ENCODE measurements at places on chromosomes 3 and 15.

DNA sequence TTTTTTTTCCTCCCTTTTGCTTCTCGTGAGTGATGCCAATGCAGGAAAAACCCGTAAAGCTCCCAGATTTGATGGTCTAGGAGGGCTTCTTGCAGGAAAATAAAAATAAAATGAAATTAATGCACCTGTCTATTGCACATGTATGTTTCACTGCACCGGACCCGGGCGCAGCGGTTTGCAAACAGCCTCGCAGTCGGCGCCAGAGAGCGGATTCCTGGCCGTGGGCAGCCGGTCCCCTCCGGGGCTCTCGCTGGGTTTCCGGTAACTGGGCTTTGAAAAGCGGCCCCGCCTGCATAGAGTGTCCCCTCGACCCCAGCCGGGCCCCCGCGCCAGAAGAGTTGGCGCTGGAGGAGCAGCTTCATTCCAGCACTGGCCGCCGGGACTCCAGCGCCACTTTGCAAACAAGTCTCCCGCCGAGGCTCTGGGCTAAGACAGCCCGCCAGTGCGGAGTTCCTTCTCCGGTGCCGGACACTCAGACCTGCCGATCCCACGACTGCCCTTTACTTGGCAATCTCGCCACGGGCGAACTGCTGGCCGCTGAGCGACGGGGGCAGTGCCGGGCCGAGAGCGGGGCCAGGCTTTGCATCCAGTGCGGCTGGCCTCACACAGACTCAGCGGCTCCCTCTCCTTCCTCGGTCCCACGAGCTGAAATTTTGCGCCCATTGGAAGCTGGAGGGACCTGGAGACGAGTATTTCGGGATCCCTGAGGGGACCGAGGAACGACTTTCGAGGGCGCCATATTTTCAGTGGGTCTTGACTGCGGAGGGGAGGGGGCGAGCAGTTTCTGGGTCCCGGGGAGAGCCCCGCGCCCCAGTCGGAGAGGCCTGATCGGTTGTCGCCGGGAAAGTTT is 225.9 kb upstream of the C2CD4B start:
- DNase-seq, result no peak

DNA sequence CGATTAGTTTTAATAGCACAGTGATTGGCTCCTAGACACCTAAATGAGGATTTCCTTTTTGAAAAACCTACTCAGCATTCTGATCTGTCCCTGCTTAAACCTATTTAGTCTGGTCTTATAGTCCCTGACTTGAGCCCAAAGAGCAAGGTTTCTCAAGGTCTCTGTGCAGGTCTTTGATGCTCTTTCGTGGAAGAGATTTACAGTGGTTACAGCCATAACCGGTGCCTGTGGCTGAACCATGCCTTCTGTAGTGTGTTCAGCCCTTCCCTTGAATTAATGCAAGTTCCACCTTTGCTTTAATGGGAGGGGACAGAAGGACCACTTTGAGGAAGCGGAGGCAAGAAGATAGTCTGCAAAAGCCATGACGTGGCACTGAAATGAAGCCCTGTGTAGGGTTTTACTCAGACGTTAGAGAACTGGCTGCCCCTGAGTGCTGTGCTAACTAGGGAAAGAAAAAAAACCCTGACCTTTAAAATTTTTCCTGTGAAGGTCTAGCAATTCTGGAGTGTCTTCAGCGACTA is 43.0 kb downstream of the ZBTB38 start:
- DNase-seq, result no peak

DNA sequence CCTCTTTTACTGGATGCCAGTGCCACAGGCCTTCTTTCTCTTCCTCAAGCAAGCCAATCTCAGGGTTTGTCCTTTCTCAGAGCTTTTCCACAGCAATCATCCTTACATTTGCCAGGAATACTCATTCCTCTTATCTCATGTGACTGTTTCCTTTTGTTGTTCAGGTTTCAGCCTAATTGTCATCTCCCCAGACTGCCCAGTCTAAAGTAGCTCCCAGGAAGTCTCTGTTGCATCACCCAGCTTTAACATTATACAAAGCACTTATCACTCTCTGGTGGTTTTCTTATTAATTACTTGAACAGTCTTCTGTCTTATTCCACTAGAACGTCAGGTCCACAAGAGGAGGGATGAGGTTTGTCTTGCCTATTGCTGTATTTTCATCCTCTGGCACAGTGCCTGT is 65.8 kb downstream of the CADPS start:
- no peak for DNase-seq

GRCh38 chr15:74174219-74174957 is 878 bp downstream of the ISLR start:
- no peak for DNase-seq

DNA sequence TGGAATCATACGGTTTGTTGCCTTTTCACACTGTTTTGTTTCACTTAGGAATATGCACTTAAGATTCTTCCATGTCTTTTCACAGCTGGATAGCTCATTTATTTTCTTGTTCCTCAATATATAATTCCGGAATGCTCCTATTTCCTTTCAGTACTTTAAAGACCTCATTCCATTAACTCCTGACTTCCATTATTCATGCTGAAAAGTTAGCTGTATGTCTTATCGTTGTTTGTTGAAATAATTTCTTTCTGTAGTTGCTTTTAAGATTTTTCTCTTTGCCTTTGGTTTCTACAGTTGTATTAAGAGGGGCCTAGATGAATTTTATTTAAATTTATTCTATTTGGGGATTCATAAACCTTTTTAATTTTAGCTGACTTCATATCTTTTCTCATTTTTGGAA is 122.2 kb downstream of the ANXA2 start:
- no peak for DNase-seq

DNA sequence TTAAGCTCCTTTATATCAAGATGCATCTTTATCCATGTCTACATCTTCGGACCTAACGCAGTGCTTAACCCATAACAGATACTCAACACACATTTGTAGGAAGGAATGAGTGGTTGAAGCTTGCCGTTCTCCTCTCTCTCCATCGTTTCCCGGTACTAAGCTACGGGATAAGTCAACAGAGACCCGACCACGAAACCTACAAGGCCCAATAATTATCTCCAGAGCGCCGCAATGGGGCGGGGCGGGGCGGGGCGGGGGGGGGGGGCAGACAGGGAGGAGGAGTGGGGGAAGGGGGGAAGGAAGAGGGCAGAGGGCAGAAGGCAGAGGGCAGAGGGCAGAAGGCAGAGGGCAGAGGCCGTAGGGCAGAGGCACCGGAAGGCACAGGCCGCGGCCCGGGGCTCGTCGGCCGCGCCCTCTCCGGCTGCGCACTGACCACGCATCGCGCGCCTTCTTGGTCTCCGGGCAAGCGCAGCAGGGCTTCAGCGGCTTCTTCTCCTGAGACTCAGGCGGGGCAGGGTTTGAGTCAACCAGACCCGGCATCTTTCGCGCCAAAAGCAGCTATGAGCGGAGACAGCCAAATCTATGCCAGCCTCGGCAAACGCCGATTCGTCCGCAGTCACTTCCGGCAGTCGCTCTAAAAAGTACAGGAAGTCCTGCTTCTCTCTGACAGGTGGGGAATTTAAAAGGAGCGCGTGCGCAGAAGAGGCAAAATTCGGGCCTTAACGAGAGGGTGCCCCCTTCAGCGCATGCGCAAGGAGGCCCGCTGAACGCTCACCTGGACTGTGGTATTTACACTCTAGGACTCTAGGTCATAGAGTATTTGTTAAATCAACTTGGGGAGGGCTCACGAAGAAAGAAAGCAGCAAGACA is at the start of gene COX17:
Gene COX17, minus strand, starts transcription at position 636 of the 870 bp plus-strand sequence. Its CDS starts 96 bp downstream, at position 540.
- DNase-seq, result peak; percentile 95

- no peak for DNase-seq
Observed at GRCh38 chr3:38038447-38038911, 529 bp upstream of the DLEC1 start.

GRCh38 chr15:77569729-77570125 is 63.0 kb downstream of the LINGO1 start:
- DNase-seq, result no peak

- no peak for DNase-seq
Observed at GRCh38 chr3:108381529-108382140, 85.3 kb downstream of the HHLA2 start.

DNA sequence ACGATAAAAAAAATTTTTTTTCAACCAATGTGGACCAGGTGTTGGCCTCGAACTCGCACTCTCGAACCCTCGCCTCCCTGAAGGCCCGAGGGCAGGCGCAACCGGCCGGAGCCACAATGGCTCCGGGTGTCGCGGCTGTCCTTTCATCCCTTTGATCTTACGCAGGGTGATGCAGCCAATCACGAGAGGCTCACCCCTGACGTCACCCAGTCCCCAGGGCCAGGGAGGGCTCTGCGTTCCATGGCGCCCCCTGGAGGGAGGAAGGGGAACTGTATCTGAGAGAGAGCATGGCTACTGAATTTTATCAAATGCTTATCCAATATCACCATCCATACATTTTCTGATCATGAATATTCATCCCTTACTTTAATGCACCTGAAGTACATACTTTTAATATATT is 15.4 kb upstream of the GMNC start:
- no peak for DNase-seq

DNA sequence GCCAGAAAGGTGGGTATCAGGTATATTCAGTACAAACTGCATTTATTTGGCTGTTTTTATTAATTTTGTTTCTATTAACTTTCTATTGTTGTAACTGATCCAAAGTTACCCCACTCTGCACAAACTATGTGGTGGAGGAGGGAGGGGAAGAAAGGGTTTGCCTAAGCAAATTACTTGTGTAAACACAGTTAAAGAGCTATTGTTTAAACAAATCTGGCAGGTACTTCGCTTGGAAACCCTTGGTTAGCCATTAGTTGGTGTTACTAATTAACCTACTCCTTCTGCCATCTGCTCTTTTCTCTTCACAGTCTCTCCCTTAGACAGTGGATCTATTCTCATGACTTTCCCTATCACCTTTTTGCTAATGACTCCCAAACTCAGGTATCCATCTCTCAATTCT is 328.4 kb upstream of the NECTIN3 start:
- no peak for DNase-seq

DNA sequence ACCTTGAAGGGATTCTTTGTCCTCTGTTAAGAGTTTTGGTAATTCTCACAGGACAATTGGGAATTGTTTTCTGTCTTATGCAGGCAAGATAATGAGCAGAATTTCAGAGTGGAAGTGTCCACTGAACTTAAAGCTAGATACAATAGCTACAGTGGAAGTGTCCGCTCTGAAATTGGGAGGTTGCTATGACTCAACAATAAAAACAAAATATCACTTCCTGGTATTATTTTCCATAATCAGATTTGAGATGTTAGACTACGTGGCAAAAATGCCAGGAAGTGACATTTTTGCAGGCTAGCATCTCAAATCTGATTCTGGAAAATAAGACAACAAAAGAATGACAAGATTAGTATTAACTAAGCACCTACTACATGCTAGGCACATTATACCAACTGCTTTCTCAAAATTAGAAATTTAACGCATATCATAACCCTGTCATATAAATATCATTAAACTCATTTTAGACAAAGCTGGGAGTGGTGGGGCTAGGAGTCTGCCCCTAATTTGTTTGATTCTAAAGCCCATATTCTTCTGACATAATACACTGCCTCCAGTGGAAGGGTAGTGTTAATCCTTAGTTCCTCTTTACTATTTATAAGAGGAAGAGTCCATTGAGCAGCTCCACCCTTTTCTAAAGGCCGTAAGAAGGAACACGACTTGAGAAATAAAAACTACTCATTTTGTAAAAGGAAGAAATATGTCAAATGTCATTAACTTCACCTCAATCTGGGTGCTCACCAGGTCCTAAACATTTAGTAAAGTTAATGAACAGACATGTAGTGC is 266.9 kb upstream of the STT3B start:
- DNase-seq, result no peak

DNA sequence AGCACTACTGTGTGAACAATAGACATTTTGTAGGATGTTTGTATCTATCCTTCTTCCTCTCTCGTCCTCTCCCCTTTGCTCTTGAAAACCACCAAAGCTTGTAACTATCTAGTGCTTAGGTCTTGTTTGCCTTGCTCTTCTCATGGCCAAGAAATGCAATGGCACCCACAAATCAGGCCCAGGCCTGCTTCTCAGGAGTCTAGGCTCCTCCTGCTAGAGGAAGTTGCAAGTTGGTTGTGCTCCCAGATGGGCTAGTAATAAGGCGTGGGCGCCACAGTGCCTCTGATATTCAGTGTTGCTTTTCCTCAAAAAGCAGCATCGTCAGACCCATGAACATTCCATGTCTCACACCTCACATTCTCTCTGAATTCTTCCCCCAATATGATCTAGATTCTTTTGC is 28.7 kb downstream of the ZNF385D start:
- DNase-seq, result no peak

GRCh38 chr15:31435912-31436628 is 109.4 kb downstream of the KLF13 start:
- DNase-seq, result no peak

DNA sequence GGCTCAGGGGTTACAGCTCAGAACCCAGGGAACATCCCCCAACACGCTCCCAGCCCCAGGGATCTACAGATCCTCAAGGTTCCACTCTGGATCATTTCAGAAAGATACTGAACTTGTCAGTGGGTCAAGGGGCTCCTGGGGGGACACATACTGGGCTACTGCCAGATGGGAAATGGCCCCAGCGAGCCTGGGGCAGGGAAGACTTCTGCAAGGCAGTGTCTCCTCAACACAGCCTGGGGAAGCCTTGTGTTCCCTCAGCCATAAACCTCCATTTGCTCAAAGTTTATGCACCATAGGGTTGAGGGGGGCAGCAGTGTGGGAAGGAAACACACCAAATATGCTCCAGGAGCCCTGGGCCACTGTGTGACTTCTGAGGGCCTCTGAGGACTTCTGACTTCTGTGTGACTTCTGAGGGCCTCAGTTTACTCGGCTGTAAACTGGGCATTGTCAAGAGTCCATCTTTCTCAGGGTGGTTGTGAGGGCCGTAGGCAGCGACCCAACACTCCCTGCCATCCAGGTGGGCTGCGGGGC is 58.4 kb downstream of the IQSEC1 start:
- no peak for DNase-seq

DNA sequence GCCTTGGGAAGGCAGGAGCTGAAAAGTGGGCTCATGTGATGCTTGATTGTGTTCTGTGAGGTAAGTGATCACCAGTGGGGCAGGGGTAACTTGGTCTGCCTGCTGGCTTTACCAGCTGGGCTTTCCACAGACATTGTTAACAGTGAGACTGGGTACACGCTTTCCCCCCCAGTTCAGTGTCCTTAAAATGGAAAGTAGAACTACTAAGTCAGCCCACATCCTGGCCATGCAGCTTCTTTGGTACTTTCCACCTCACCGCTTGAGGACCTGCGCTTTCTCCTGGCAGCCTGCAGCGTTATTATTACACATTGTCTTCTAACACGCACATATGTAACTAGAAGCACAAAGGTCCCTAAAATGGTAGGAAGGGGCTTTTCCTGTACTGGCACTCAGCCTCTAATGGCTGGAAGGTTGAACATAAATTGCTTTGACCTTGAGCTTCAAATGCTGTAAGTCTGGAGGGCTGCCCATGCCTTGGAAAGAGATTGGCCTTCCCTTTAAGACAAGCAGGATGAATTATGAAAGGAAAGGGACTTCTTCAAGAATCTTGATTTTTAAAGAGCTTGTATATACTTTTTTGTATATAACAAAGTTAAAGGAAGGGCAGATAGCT is 216.1 kb upstream of the ROPN1 start:
- DNase-seq, result no peak

Data from activated CD8-positive, alpha-beta memory T cell treated with anti-CD3 and anti-CD28 coated beads for 1 hour (primary cell).